ENCODE measurements at places on chromosomes 7 and 10. TPM values are rescaled to one million over a fixed set of nuclear protein-coding genes. Genes with fewer than 3 reads are reported as not detected.

PDE1C gene
- total RNA-seq = 14.9 TPM

PDGFA gene
- total RNA-seq = 47.1 TPM

GRCh38 chr7:143931739-143932138 lies 3.3 kb upstream of the OR2F2 start:
- H3K4me1 ChIP-seq = no peaks in the 10 kb centered on the region
- H3K36me3 ChIP-seq = no peaks in the 10 kb centered on the region
- H3K4me3 ChIP-seq = no peak overlapping the region
- no peak overlapping the region for H3K27ac ChIP-seq
- no peak for DNase-seq

GRCh38 chr7:16078076-16078952 lies 343.0 kb downstream of the CRPPA start:
- H3K4me1 ChIP-seq = no peaks in the 10 kb centered on the region
- no peaks in the 10 kb centered on the region for H3K36me3 ChIP-seq
- DNase-seq = peak; percentile 22
- H3K27me3 ChIP-seq = no peaks in the 10 kb centered on the region
- H3K4me3 ChIP-seq = no peak overlapping the region
- no peak overlapping the region for H3K27ac ChIP-seq

DNA sequence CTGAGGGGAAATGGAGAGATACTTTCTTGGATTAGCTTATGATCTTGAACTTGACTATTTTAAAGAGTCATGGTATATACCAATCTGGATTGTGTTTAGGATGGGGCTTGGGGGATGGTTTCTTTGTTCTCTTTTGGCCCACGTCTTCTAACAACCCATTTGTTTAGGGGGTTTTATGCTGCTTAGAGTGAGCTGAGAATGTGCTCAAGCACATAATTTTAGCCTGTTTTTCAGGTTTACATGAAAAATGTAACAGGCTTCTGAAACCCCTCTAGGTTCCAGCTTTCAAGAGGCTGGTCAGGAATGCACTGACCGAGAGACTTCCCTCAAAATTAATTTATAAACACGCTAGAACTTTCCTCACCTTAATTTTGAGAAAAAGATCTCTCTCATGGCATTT lies 94.3 kb downstream of the AUTS2 start:
- H3K36me3 ChIP-seq = no peaks in the 10 kb centered on the region
- no peaks in the 10 kb centered on the region for H3K27me3 ChIP-seq
- no peaks in the 10 kb centered on the region for H3K4me1 ChIP-seq
- DNase-seq = no peak
- H3K27ac ChIP-seq = no peak overlapping the region
- no peak overlapping the region for H3K4me3 ChIP-seq

DNA sequence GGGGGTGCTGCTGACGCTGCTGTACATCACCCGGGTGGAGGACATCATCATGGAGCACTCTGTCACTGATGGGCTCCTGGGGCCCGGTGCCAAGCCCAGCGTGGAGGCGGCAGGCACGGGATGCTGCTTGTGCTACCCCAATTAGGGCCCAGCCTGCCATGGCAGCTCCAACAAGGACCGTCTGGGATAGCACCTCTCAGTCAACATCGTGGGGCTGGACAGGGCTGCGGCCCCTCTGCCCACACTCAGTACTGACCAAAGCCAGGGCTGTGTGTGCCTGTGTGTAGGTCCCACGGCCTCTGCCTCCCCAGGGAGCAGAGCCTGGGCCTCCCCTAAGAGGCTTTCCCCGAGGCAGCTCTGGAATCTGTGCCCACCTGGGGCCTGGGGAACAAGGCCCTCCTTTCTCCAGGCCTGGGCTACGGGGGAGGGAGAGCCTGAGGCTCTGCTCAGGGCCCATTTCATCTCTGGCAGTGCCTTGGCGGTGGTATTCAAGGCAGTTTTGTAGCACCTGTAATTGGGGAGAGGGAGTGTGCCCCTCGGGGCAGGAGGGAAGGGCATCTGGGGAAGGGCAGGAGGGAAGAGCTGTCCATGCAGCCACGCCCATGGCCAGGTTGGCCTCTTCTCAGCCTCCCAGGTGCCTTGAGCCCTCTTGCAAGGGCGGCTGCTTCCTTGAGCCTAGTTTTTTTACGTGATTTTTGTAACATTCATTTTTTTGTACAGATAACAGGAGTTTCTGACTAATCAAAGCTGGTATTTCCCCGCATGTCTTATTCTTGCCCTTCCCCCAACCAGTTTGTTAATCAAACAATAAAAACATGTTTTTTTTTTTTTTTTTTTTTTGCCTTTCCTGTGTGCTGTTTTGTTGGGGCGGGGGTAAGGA lies 55.8 kb downstream of the TSPAN15 start:
- peaks cover 2% of the 10 kb centered on the region for H3K27me3 ChIP-seq
- no peaks in the 10 kb centered on the region for H3K36me3 ChIP-seq
- peaks cover 2% of the 10 kb centered on the region for H3K4me1 ChIP-seq
- no peak for DNase-seq
- H3K4me3 ChIP-seq = peak overlapping the region; percentile 22

DNA sequence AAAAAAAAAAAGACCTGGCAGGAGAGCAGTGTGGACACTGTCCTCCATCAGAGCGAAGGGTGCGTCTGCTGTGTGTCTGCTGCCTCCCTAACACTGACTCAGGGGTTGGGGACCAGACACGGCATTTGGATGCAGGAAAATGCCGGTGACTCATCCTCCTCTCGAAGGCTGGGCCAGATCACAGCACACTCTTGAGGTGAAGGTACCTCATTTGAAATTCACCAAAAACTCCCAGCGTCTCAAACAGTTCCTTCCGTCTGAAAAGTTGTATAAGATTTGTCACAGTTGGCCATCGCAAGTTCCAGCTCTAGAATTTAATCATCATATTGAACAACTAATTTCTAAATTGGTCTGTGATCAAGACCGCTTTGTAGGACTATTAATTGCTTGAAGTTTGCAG lies 118.1 kb upstream of the LYZL2 start:
- DNase-seq = peak; percentile 71
- no peaks in the 10 kb centered on the region for H3K27me3 ChIP-seq
- no peak overlapping the region for H3K27ac ChIP-seq
